GM23248 (cell line): ENCODE measurements at places on chromosomes 12 and 14.

DNA sequence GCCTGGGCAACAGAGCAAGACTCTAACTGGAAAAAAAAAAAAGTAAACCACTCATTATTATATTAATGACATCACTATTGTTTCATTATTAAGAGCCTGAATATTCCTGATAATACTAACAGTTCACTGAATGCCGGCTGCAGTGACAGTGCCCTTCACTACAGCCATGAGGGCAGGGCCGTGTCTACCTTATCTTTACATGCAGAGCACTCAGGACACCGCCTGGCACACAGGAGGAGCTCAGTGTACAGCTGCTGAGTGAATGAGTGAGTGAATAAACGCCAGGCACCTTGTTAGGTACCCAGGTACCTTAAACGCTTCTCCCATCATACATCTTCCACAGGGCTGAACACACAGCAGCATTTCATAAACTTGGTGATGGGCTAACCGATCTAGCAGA, 23.2 kb downstream of the ZFYVE1 start:
- no peak for DNase-seq

DNA sequence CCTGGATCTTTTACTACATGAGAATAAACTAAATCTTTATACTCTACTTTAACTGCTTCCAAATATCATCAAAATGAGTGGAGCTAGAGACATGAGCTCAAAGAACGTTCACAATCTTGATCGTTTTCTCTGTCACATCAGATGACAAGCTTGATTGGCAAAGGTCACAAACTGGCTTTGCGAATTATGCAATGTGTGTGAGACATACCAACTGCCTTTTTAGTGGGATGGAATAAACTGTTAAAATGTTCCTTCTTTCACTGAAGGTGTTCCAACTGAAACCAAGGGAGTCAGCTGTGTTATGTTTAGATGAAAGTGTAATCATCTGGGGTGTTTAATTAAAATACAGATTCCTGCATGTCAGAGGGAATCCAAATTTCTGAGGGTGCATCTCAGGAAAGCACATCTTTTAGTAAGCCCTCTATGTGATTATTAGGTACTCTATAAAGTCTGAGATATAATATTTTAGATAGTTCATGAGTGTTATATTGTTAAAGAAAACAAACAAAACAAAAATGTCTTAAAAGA, 21.9 kb downstream of the KITLG start:
- no peak for DNase-seq

DNA sequence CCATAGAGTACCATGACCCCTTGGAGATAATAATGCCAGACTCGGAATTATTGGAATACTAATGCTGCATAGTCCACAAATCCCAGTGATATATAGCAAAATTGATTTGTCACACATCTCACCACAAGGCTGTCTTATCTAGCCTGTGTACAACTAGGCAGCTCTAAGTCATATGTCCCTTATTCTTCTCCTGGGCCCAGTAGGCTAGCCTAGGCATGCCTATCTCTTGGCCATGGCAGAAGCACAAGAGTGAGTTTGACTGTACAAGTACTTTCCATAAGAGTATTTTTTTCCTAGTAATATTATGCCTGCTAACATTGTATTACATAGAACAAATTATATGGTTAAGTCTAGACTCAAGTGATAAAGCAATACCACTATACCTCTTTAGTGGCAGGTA, 1122.1 kb upstream of the SEL1L start:
- DNase-seq: no peak

GRCh38 chr14:81676395-81676794, 142.7 kb upstream of the SEL1L start:
- DNase-seq: no peak
